ENCODE measurements at places on chromosomes 2 and 18.

- peak; percentile 77 for DNase-seq
These were observed 40.7 kb upstream of the GALR1 start for GRCh38 chr18:77208964-77209363.

- no peak for DNase-seq
These were observed 164.5 kb downstream of the IRS1 start for GRCh38 chr2:226634943-226635604.

GRCh38 chr18:26549263-26550094 lies 1.1 kb upstream of the KCTD1 start:
- peak; percentile 43 for DNase-seq

GRCh38 chr2:68238955-68239822 lies 13.1 kb downstream of the PPP3R1 start:
- no peak for DNase-seq

- peak; percentile 85 for DNase-seq
These were observed 79.4 kb downstream of the XRCC5 start for GRCh38 chr2:216188559-216188850.

DNA sequence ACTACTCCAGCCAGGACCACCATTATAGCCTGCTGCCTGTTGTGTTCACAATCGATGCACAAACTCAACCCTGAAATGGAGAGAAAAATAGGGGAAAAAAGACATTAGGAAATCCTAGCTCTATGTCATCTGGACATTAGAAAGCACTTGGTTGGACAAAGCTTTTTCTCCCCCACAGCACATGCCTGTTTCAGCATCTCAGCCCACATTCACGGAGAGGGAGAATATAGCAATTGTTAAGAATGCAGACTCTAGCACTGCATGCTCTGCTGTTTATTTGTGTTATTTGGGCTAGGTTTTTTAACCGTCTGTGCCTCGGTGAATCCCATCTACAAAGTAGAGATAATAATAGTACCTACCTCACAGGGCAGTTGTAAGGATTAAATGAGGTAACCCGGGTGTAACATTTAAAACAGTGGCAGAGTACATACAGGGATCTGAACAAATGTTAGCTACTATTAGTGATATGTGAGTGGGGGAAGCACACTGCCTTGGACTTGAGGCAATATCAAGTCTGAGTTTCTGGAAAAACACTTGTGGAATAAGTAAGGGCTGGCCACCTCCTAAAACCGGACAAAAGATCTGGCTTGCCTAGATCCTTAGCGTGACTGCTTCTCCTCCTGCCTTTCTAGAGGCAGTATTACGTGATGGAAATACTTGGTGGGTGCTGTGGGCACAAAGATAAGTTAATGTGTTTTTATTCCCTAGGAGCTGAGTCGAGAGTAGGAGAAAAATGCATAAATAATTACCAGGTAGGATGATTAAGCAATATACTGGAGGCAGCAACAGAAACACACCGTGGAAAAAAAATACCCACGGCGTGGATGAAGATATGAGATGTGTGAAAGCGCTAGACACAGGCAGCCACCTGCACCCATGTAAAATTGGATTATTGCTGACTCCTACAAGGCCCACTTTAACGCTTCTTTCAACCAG lies 1.0 kb upstream of the PPP1CB start:
- peak; percentile 80 for DNase-seq
